Omental fat pad (tissue), 4 donors: ENCODE measurements at places on chromosomes 11 and 22.

GRCh38 chr22:44133901-44134571 lies 46.7 kb upstream of the PARVG start:
- DNase-seq: no peak

- DNase-seq: no peak
Observed at GRCh38 chr22:43151251-43152002, at the start of gene TSPO. TSPO (plus strand) TSS chr22:43151559; CDS start chr22:43159239, 7,680 bp downstream.

DNA sequence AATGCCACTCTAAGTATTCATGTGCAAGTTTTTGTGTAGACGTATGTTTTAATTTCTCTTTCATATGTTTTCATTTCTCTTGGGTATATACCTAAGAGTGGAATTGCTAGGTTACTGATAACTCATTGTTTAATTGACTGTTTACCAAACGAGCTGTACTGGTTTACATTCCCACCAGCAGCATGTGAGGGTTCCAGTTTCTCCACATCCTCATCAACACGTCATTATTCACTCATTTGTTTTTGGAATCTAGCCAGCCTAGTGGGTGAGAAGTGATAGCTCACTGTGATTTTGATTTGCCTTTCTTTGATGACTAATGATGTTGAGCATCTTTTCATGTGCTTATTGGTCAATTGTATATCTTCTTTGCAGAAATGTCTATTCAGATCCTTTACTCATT lies 4.0 kb downstream of the ANKRD13D start:
- no peak for DNase-seq

DNA sequence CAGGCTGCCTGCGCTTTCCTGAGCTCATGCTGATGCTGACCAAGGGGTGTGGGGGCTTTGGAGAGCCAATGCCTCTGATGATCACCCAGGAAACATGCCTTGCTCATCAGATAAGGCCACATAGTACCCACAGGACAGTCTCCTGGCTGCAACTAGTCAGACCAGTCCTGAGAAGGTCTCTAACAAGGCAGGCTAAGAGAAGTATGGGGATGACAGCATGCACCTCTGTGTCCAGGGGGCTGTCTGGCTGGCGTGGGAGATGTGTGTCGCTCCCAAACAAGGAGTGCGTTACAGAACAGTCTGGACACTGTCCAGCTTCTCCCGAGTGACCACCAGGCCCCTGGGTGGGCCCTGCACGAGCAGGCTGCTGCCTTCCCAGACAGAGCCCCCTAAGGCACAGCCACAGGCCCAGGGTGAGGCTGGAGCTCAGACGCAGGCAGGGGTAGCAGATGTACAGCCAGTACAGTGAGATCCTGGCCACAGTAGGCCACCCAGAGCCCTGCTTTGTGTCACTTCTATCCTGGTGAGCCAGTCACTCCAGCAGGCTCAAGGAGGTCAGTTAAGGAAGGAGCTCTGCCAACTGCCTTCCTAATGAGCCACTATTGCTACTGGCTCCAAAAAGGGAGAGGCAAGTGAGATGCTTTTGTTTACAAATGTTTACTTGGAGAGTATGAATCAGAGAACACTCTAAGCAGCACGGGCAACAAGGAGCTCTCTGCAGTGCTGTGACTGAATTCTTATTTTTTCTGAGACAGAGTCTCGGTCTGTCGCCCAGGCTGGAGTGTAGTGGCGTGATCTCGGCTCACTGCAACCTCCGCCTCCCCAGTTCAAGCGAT lies 66.0 kb upstream of the CLTCL1 start:
- DNase-seq: no peak

DNA sequence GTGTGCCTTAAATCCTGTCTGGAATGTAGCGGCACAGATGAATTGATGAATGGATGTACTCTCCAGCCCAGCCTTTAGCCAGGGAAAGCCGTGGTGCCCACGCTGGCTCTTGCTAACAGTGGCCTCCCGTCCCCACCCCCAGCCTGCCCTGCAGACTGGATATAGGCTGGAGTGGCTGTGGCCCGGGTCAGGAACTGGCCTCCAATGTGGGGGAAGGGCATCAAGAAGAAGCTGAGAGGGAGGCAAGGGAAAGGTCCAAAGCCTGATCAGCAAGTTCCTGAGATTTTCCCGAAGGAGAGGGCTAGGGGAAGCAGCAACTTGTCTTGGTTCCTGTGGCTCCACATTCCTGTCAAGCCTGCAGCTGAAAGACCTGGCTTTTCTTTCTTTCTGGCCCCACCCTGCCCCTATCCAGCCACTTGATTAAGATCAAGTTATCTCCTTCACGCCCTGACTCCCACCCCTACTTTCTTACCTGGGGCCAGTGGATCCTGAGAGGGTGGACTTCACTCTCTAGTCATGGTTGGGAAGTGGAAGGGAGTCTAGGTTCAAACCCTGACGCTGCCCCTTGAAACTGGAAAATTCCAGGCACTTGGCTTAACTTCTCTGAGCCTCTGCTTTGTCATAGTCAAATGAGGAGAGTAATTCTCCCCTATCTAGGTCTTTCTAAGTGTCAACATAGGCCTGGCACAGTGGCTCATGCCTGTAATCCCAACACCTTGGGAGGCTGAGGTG lies 11.0 kb upstream of the MICALL1 start:
- no peak for DNase-seq
